ENCODE measurements at places on chromosomes 2 and 18. TPM values are rescaled to one million over a fixed set of nuclear protein-coding genes. Genes with fewer than 3 reads are reported as not detected.

- no peaks in the 10 kb centered on the region for H3K27me3 ChIP-seq
- DNase-seq, result peak; percentile 86
- H3K4me1 ChIP-seq, result peaks cover 55% of the 10 kb centered on the region
These were observed 36.1 kb downstream of the LIMS1 start for GRCh38 chr2:108570416-108570815.

DNA sequence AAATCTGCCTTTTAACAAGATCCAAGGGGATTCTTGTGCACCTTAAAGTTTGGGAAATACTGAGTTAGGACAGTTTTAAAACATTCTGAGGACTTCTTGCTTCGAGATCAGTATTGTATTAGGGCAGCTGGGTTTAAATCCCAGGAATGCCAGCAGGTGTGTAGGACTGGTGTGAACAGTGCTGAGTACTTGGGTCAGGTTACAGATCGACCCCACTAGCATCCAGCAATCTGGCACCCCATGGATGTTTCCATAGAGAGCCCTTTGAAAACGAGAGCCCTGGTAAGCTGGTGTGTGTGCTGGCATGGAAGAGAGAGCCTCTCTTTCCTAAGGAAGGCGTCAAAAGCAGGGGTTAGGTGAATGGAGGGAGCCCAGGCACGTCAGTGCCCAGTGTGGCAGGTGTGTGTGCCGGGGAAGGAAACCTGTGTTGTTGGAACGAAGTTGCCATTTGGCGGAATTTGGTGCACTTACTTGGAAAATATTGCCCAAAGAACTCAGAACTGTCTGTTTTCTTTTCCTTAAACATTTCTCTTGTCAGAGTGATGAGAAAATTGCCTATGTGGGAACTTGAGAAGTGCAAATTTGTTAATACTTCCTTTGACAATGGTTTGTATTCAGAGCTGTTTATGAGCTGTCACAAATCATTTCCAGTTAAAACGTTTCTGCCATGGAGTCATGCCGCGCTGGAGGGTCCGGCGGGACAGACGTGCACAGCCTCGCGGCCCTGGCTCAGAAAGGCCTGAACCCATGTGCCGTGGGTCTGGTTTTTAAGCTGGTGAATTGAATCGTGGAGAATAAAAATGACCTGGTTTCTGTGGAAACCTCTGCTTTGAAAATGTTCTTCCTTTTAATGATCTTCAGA, 38.1 kb downstream of the LDLRAD4 start:
- DNase-seq, result no peak
- no peak overlapping the region for H3K4me3 ChIP-seq
- H3K27me3 ChIP-seq, result peaks cover 84% of the 10 kb centered on the region
- no peaks in the 10 kb centered on the region for H3K36me3 ChIP-seq

DNA sequence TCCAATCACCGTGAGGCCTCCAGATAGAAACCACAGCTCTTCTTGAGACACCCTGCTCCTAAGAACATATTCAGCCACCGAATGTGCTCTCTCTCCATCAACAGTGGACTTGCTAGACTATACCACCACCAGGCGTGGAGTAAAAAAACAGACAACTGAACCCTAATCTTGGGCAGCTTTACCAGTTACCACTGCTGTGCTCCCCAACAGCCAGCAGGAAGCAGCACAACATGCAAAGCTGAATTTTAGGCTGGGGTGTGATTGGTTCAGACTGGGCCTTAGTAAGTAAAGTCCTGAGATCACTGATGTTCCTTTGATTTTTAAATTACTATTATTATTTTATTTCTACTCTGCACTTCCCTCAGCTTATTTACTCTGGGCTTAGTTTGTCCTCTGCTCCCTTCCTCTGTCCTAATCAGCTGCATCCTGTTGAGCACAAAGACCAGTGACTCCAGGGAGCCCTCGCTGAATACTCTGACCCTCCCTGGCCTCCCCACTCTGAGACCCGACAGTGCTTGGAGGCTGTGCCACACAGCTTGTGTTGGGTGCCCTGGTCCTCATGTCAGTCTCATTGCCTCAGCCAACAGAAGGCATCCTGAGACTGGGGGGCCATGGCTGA, 21.9 kb downstream of the MRPL35 start:
- H3K27ac ChIP-seq, result no peak overlapping the region
- H3K4me1 ChIP-seq, result no peaks in the 10 kb centered on the region
- H3K36me3 ChIP-seq, result no peaks in the 10 kb centered on the region
- DNase-seq, result peak; percentile 58

Gene ERICH2
- 1.4 TPM for total RNA-seq

Gene TMEM198
- total RNA-seq, result 1.1 TPM

Gene C1GALT1C1L
- total RNA-seq, result not detected

Gene CCT4
- 195 TPM for total RNA-seq

Gene WDR35
- 6.6 TPM for total RNA-seq

Gene NT5C1B
- total RNA-seq, result not detected

Gene SPATA3
- total RNA-seq, result not detected

Gene XDH
- 0.91 TPM for total RNA-seq
